ENCODE measurements at places on chromosomes 6 and 20.

GRCh38 chr6:77095936-77096627 lies 367.2 kb downstream of the HTR1B start:
- DNase-seq: no peak

DNA sequence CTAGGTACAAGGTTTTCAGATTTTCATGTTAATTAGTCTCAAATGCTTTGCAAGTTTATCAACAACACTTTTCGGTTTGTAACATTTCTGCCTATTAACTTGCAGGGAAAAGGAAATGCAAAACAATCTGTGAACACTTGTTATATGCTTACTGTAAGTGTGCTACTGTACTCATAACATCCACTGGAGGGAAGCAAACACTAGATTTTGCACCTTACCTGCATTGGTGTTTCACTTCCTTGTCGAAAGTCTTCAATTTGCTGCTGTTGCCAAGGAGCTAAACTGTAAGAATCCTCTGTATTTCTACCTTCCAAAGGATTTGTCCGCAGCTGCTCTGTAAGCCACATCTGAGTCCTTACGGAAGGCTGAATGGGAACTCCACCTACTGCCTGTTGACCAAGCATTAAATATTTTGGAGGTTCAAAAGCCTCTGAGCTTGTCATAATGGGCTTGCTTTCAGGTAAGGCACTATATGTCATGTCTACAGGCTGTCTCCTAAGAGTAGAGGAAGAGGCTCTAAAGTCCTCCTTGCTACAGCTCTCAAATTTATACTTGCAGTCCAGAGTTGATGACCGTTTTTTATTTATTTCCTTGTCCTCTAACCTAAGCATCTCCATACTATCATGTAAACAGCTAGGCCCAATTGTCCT lies 17.3 kb downstream of the PLN start:
- DNase-seq: peak; percentile 65

DNA sequence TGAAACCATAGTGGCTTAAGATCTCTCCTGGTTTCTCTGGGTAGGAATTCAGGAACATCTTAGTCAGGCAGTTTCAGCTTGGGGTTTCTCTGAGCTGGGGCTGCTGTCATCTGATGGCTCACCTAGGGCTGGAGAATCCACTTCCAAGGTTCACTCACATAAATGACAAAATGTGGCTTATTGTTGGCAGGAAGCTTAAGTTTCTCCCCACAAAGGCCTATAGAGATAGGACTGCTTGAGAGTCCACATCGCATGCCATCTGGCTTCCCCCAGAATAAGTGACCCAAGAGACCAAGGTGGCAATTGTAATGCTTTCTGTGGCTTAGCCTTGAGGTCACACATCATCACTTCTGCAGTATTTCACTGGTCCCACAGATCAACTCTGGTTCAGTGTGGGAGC lies 131.4 kb downstream of the EDN1 start:
- no peak for DNase-seq

DNA sequence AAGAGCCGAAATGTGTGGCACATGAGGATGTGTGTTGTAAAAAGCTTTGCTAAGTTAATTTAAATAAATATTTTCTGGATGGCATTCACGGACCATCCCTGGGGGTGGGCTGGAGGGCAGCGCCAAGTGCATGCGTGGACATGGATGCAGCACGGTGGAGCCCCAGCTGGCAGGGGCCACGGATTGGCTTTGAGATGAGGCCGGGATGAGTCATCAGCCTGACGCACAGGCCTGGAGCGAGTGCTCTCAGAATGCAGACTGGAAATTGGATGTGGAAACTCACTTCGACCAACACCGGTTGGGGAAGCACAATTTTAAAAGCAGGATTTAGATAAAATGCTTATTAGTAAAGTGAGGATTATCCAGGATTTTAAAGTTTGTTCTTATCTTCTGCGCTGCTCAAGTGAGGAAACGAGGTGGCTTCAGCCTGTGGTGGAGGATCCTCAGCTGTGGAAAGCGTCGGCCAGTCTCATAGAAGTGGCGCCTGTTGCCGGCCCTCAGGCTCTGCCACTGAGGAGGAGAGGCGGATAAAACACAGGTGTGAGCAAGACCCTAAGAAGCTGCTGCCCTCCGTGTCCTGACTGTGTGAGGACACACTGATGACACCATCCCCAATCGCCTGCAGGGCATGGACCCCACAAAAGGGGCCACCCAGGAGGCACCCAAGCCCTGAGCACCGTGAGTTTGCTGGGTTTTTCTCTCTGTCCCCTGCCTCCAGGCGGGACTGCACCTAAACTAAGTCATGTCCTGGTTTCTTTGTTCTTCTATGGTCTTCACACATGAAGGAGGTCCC lies 279.7 kb downstream of the CDH4 start:
- no peak for DNase-seq

DNA sequence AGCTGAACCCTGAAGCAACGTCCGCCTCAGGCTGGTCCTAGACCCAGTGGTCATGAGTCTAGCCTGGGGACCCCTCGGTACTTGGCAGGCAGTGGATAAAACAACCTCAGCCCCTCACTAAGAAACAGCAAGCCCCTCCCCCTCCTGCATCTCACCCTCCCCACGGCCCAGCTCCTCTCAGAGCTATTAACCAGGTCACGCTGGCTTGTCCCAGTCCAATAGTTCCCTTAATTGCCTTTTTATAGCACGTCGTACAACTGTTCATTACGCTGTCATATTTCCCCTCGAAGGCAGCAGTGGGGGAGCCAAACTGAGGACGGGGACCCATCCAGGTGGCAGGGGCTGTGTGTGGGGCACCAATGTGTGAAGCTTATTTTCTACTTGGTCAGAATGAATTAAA lies 8.6 kb upstream of the SLC32A1 start:
- DNase-seq: peak; percentile 30

GRCh38 chr6:127147534-127147933 lies 29.1 kb downstream of the RSPO3 start:
- no peak for DNase-seq

Data from NCI-H1436 (cell line).